ENCODE measurements at places on chromosomes 13 and 19.

DNA sequence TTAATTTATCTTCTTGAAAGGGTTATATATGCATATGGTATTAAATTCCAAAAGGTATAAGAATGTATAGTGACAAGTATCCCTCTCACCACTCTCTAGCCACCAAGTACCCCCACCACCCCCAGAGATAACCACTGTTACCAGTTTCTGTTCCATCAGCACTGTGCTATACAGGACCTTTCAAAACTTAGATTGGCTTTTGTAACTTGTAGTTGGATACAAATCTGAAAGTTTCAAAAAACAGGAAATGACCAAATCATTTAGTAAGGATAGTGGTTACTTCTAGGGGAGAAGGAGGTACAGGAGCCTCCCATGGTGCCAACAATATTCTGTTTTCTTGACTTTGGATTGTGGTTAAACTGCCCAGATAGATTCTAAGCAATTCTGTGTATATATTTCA, 56.7 kb downstream of the AKAP11 start:
- DNase-seq = no peak

GRCh38 chr13:49110122-49110912, 109.8 kb upstream of the MLNR start:
- peak; percentile 42 for DNase-seq

DNA sequence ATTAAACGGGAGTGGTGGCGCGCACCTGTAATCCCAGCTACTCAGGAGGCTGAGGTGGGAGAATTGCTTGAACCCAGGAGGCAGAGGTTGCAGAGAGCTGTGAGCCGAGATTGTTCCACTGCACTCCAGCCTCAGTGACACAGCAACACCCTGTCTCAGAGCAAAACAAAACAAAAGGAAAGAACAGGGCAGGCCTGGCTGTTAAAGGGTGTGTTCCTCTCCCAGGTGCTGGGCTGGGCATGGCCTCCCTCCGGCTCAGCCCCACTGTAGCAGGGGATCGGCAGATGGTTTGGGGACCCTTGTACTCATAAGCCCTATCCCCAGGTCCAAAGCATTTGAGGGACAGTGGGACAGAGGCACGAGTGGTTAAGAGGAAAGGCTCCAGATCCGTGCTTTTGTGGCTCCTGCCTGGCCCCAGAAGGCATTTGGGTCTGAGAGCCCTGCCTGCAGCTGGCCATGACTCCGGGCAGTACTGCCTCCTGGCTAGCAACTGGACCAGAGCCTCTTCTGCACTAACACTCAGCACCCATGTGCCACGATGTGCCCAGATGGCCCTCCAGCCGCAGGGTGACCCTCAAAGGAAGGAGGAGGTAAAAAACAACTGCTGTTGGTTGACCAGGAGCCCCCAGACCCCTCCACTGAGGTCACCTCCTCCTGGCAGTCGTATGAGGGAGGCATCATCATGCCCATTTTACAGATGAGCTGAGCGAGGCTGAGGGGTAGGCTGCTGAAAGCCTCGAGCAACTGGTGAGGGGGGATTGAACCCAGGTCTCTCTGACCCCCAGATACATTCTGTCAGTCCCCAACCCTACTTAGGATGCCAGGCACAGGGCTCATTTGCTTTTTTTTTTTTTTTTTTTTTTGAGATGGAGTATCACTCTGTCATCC, 10.0 kb downstream of the RFX1 start:
- DNase-seq = no peak

DNA sequence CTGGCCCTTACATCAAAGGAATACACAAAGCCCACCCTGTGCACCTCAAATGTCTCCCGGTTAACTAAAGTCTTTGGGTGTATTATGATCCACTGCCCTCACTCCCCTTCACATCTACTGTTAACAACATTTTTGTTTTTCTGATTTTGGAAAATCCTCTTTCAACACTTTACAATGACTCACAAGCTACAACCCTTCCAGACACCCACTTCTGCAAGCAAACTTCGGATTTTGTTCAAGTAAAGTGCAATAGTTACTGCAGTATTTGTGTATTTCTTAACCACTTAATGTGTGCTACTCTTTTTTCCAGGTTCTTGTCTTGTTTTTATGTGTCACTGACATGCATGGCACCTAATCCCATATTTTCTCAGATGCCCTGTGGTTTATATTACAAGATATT, 101.1 kb downstream of the EDNRB start:
- DNase-seq = no peak

- peak; percentile 38 for DNase-seq
Observed at GRCh38 chr19:4866595-4867424, 657 bp downstream of the PLIN3 start.

DNA sequence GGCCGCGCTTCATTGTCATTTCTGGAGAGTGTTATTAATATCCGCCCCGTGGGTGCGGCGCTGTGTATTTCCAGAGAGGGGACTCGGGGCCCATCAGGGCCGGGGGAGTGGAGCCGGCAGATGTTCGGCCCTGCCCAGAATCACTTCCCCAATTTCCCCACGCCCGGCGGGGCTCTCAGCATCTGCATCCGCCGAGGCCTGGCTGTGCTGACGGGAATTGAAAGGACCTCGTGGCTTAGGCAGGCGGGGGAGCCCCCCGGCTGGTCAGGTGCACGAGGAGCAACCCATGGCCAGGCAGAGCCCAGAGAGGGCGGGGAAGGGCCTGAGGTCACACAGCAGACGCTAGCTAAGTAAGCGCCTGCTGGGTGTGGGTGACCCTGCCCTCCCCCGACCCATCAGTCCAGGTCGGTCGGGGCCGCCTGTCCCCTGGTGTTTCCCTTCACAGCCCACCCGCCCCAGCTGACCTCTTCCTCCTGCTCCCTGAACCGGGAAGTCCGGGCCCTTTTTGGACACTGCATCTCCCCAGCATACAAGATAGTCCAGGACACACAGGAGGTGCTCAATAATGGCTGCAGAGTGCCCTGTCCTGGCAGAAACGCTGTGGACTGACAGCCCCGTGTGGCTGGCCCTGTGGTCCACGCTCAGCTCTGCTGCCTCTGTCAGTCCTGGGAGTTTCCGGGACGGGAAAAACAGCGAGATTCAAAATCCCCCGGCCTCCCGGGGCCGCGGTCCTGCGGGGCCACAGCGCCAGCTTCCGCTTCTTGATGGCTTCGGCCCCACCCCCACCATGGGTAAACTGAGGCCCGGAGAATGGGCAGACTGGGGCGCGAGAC, 22.1 kb downstream of the ARID3A start:
- no peak for DNase-seq

GRCh38 chr13:105170438-105170837, 1365.0 kb downstream of the EFNB2 start:
- no peak for DNase-seq

- no peak for DNase-seq
Observed at GRCh38 chr13:109748677-109749076, 37.7 kb downstream of the IRS2 start.

- no peak for DNase-seq
Observed at GRCh38 chr13:22091222-22091970, 420.5 kb downstream of the FGF9 start.

DNA sequence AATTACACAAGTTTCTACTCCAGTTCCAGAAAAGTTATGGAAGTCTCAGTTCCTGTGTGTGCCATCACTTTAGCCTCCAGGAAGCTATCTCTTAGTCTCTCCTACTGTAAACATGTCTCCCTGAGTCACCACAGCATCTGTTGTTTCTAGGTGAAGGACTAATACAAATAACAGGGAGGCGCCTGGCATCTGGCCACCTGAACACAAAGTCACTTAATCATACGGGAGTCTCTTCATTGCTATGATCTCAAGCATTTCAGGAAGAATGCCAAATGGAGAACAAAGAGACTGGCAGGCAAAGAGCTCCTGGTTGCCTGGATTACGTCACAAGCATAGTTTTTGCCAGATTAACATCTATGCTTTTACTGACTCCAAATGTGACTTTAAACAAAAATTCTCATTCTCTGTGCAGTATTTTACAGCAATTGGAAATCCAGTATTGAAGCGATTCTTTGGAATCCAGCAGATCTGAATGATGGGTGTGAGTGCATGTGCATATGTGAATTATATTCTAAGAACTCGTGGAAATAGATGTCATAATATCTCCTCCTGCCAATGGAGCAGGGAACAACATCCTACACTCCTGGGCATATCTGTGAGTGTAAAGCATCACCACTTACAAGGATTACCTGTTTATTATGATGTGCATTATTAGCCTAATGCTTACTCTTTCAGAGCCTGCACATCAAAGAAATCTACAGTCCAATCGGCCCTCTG, 572.8 kb downstream of the PCDH9 start:
- no peak for DNase-seq

GRCh38 chr13:50685491-50685890, 158.0 kb downstream of the DLEU7 start:
- DNase-seq = no peak

DNA sequence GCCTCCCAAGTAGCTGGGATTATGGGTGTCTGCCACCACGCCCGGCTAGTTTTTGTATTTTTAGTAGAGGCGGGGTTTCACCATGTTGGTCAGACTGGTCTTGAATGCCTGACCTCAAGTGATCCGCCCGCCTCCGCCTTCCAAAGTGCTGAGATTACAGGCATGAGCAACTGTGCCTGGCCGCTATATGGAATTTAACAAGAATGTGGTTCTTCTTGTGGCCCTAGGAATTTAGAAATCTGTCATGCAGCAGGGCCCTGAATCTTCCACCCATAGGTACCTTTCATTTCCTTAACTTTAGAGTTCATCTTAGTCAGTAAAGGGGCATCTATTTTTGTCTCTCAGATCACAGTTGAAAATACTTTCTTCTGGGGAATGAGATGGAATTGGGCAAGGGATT, 25.6 kb upstream of the NDFIP2 start:
- no peak for DNase-seq

GRCh38 chr13:51308781-51309180, 30.7 kb upstream of the SERPINE3 start:
- DNase-seq = no peak

DNA sequence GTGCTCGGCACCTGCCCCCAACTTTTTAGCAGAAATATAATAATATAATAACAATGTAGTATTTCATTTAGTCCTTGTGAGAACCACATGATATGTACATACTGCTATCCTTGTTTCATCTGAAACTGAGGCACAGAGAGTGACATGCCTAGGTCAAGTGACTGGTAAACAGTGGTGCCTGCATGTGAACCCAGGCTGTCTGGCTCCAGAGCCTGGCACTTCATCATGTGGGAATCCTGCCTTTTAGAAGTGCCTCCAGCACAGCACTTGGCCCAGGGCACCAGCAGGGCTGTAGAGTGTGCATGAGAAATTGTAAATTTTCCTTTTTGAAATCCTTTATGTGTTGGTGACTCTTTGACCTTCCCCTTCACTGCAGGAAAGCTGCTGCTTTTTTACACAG, 27.4 kb downstream of the PRAM1 start:
- DNase-seq = no peak

- no peak for DNase-seq
Observed at GRCh38 chr13:33639158-33639557, 178.8 kb upstream of the RFC3 start.
